ENCODE measurements at places on chromosomes 2 and 18.
A peak's percentile ranks its signal among the peaks of the same experiment; 100 is the strongest.

- H3K4me3 ChIP-seq = no peak overlapping the region
- no peaks in the 10 kb centered on the region for H3K27me3 ChIP-seq
- no peak overlapping the region for H3K27ac ChIP-seq
- no peaks in the 10 kb centered on the region for H3K36me3 ChIP-seq
These were observed 90.8 kb downstream of the EPB41L3 start for GRCh38 chr18:5452943-5453443.

GRCh38 chr2:230411570-230412370 is 4.2 kb upstream of the SP100 start:
- no peak overlapping the region for H3K27ac ChIP-seq
- peaks cover 38% of the 10 kb centered on the region for H3K27me3 ChIP-seq
- peak overlapping the region; percentile 60 for H3K4me3 ChIP-seq
- H3K4me1 ChIP-seq = no peaks in the 10 kb centered on the region

GRCh38 chr2:42345986-42346385 is 15.0 kb downstream of the COX7A2L start:
- H3K27ac ChIP-seq = no peak overlapping the region
- H3K4me3 ChIP-seq = no peak overlapping the region
- H3K36me3 ChIP-seq = no peaks in the 10 kb centered on the region
- DNase-seq = no peak

DNA sequence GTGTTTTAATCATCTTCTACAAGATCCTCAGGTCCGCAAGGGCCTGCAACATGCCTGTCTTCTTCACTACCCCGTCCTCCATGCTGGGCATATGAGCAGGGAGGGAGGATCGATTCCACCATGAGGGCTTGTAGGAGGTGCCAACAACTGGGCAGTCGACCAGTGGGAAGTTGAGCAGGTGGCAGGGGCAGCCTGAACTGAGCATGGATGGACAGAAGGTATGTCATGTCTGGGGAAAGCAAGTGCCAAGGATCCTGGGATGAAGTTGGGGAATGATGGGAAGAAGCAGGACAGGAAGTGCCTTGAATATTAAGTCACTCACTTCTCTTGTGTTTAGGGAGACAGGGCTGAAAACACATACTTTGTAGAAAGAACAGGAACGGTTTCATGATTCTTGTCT is 44.7 kb downstream of the CTIF start:
- no peak overlapping the region for H3K4me3 ChIP-seq
- H3K27ac ChIP-seq = no peak overlapping the region
- peaks cover 15% of the 10 kb centered on the region for H3K4me1 ChIP-seq
- H3K36me3 ChIP-seq = no peaks in the 10 kb centered on the region

GRCh38 chr2:7456762-7457161 is 539.5 kb downstream of the RNF144A start:
- DNase-seq = peak; percentile 47
- no peaks in the 10 kb centered on the region for H3K36me3 ChIP-seq
- H3K27me3 ChIP-seq = no peaks in the 10 kb centered on the region
- H3K4me1 ChIP-seq = peaks cover 9% of the 10 kb centered on the region
- H3K27ac ChIP-seq = no peak overlapping the region

- H3K4me1 ChIP-seq = peaks cover 27% of the 10 kb centered on the region
- no peak for DNase-seq
- H3K4me3 ChIP-seq = no peak overlapping the region
- no peaks in the 10 kb centered on the region for H3K36me3 ChIP-seq
- H3K27me3 ChIP-seq = no peaks in the 10 kb centered on the region
These were observed 74.1 kb upstream of the MCFD2 start for GRCh38 chr2:46989491-46990230.

- no peak overlapping the region for H3K4me3 ChIP-seq
- no peak overlapping the region for H3K27ac ChIP-seq
- H3K36me3 ChIP-seq = no peaks in the 10 kb centered on the region
These were observed 597 bp upstream of the TEKT4 start for GRCh38 chr2:94870440-94871225.

DNA sequence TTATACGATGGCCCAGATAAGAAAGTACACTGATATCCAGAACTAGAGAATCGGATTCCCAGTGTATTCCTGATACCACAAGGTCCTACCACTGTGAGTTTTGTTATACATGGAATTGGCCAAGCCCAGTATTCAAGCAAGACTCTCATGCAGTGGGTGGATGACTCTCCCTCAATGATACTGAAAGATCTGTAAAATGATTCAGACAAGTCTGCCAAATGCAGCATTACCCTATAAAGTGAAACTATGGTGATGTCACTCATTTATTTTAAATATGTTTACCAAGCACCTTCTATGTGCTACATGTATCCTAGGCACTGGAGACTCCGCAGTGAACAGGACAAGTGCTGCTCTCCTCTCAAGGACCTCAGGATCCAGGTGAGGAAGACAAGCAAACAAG is 22.6 kb downstream of the MYO5B start:
- no peak for DNase-seq
- H3K36me3 ChIP-seq = no peaks in the 10 kb centered on the region
- no peak overlapping the region for H3K27ac ChIP-seq
- H3K4me1 ChIP-seq = peaks cover 11% of the 10 kb centered on the region
- H3K4me3 ChIP-seq = no peak overlapping the region

- no peak overlapping the region for H3K4me3 ChIP-seq
- H3K27me3 ChIP-seq = no peaks in the 10 kb centered on the region
- H3K36me3 ChIP-seq = peaks cover under 1% of the 10 kb centered on the region
- no peaks in the 10 kb centered on the region for H3K4me1 ChIP-seq
- no peak overlapping the region for H3K27ac ChIP-seq
These were observed 9.6 kb downstream of the MAT2A start for GRCh38 chr2:85548608-85548900.

- H3K4me3 ChIP-seq = no peak overlapping the region
- no peak overlapping the region for H3K27ac ChIP-seq
- no peak for DNase-seq
These were observed 133.7 kb downstream of the COL6A3 start for GRCh38 chr2:237280229-237280628.

GRCh38 chr2:181934694-181935093 is 43.2 kb downstream of the ITPRID2 start:
- H3K27ac ChIP-seq = no peak overlapping the region
- no peaks in the 10 kb centered on the region for H3K27me3 ChIP-seq
- no peak overlapping the region for H3K4me3 ChIP-seq
- no peaks in the 10 kb centered on the region for H3K36me3 ChIP-seq

GRCh38 chr2:121650315-121650930 is 1.2 kb upstream of the CLASP1 start:
- DNase-seq = peak; percentile 44
- H3K27ac ChIP-seq = peak overlapping the region; percentile 95
- peaks cover 18% of the 10 kb centered on the region for H3K4me1 ChIP-seq
- no peaks in the 10 kb centered on the region for H3K27me3 ChIP-seq

- no peaks in the 10 kb centered on the region for H3K27me3 ChIP-seq
- DNase-seq = no peak
- H3K4me3 ChIP-seq = no peak overlapping the region
- H3K27ac ChIP-seq = no peak overlapping the region
- no peaks in the 10 kb centered on the region for H3K4me1 ChIP-seq
These were observed 304.7 kb upstream of the HNMT start for GRCh38 chr2:137659616-137660015.

GRCh38 chr18:3454365-3455089 is 4.6 kb downstream of the TGIF1 start:
- no peaks in the 10 kb centered on the region for H3K27me3 ChIP-seq
- H3K27ac ChIP-seq = peak overlapping the region; percentile 93
- H3K4me1 ChIP-seq = peaks cover 42% of the 10 kb centered on the region
- peak overlapping the region; percentile 81 for H3K4me3 ChIP-seq

GRCh38 chr2:233037078-233037477 is 4.6 kb downstream of the NEU2 start:
- DNase-seq = no peak
- H3K4me1 ChIP-seq = peaks cover 1% of the 10 kb centered on the region
- no peak overlapping the region for H3K4me3 ChIP-seq
- no peaks in the 10 kb centered on the region for H3K27me3 ChIP-seq
- no peak overlapping the region for H3K27ac ChIP-seq
- H3K36me3 ChIP-seq = no peaks in the 10 kb centered on the region

- no peak for DNase-seq
- no peak overlapping the region for H3K4me3 ChIP-seq
- H3K27me3 ChIP-seq = no peaks in the 10 kb centered on the region
These were observed 655 bp downstream of the NOSTRIN start for GRCh38 chr2:168802859-168803725.

DNA sequence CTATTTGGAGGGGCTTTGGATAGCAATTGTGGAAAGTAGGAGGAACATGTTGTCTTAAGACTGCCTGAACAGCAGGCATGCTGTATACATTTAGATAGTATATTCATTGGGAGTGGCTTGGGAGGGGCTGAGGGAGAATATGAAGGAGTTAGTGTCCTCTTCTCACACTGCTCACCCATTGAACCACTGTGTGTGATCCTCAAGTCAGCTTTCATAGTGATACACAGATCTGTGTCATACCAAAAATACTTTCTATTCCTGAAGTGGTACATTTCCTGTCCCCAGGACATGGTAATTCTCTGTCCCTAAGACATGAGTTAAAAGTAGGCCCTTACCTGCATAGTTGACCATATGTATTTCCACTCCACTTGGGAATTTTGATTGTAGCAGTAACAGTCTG is 9.6 kb downstream of the NEMP2 start:
- H3K36me3 ChIP-seq = no peaks in the 10 kb centered on the region
- no peaks in the 10 kb centered on the region for H3K27me3 ChIP-seq
- H3K27ac ChIP-seq = no peak overlapping the region
- H3K4me3 ChIP-seq = no peak overlapping the region
- DNase-seq = no peak

GRCh38 chr2:231015478-231015877 is 19.6 kb downstream of the SPATA3 start:
- DNase-seq = no peak
- H3K4me1 ChIP-seq = no peaks in the 10 kb centered on the region
- no peaks in the 10 kb centered on the region for H3K27me3 ChIP-seq
- no peak overlapping the region for H3K27ac ChIP-seq
- H3K4me3 ChIP-seq = no peak overlapping the region
- no peaks in the 10 kb centered on the region for H3K36me3 ChIP-seq

DNA sequence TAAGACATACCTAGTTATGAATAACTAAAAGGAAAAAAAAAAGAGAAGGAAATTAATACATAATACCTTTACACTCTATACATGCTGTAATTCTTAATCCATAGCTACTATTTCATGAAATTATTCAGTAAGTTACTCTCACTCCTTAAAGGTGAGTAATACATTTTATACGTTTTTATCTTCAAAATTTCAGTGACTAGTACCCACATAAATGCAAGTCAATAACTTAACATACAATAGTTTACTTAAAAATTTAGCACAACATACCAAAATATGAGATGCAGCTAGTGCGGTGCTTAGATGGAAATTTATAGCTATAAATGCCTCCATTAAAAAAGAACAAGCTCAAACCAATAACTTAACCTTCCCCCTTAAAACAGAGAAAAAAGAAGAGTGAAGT is 36.0 kb upstream of the DTNB start:
- H3K27me3 ChIP-seq = no peaks in the 10 kb centered on the region
- peaks cover 9% of the 10 kb centered on the region for H3K4me1 ChIP-seq
- H3K36me3 ChIP-seq = no peaks in the 10 kb centered on the region
- no peak overlapping the region for H3K4me3 ChIP-seq
- no peak overlapping the region for H3K27ac ChIP-seq

DNA sequence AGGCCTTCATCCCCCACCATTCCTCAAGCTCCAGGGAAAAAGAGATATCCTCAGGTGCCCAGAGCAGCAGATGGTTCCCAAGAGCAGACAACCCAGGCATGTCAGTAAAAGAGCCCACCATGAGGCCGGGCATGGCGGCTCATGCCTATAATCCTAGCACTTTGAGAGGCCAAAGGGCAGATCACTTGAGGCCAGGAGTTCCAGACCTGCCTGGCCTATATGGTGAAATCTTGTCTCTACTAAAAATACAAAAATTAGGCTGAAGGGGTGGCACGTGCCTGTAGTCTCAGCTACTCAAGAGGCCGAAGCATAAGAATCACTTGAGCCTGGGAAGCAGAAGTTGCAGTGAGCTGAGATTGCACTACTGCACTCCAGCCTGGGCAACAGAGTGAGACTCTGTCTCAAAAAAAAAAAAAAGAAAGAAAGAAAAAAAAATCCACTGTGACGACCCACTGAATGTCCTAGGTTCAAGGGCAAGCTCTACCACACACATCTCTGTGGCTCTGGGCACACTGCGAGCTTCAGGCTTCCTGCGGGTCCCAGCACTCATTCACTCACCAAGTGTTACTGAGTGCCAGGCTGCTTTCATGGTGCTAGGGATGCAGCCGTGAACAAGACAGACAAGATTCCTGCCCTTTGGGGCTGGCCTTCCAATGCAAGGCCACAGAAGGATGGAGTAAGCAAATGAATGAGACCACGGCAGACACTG is 6.5 kb upstream of the DUSP2 start:
- peaks cover 24% of the 10 kb centered on the region for H3K4me1 ChIP-seq
- H3K36me3 ChIP-seq = no peaks in the 10 kb centered on the region
- no peak overlapping the region for H3K27ac ChIP-seq
- no peak overlapping the region for H3K4me3 ChIP-seq
- H3K27me3 ChIP-seq = peaks cover 7% of the 10 kb centered on the region
- no peak for DNase-seq

- no peaks in the 10 kb centered on the region for H3K27me3 ChIP-seq
- no peaks in the 10 kb centered on the region for H3K4me1 ChIP-seq
- no peak overlapping the region for H3K27ac ChIP-seq
- no peak overlapping the region for H3K4me3 ChIP-seq
These were observed 22.4 kb upstream of the SLC1A4 start for GRCh38 chr2:64966839-64967238.

GRCh38 chr2:20080428-20080827 is 29.0 kb upstream of the LAPTM4A start:
- peak; percentile 45 for DNase-seq
- no peaks in the 10 kb centered on the region for H3K36me3 ChIP-seq

GRCh38 chr2:78351208-78351607 is 674.3 kb upstream of the REG3G start:
- H3K27me3 ChIP-seq = no peaks in the 10 kb centered on the region
- peak; percentile 4 for DNase-seq
- H3K27ac ChIP-seq = no peak overlapping the region

DNA sequence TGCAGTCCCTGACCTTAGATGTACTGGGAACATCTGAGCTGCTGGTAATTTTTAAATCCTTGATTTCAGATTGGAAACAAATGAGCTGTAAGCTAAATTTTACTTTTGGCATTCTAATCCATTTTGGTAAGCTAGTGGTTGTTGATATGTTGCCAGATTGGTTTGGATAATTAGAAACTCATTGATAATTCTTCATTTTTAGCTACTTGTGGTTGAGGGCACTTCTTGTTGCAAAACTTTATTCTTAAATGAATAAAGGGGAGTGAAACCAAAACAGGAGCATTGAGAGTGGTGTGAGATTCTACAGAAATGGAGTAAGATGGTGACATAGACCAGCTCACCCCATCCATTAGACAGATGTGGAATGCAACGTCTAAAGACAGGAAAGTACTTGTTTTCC is 64.5 kb downstream of the ITGB1BP1 start:
- DNase-seq = no peak
- no peak overlapping the region for H3K27ac ChIP-seq
- no peaks in the 10 kb centered on the region for H3K27me3 ChIP-seq
- H3K4me1 ChIP-seq = peaks cover 15% of the 10 kb centered on the region

DNA sequence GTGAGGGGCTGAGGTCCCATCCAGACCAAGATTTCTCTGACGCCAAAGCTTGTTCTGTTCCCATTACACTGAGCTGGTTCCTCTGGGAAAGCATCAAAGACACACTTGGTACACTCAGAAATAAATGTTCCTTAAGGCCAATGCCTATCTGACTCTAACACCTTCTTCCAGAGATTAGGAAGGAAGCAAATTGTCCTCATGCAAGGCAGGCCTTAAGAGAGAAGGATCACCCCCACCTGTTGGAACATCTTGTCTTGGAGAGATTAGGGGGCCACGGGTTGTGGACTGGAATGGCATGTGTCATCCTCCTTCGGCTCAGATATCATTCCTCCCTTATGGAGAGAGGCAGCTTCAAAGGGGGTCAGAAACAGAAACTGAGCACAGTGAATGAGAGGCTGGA is 100.2 kb downstream of the ANKRD44 start:
- no peak overlapping the region for H3K4me3 ChIP-seq
- no peak overlapping the region for H3K27ac ChIP-seq
- H3K36me3 ChIP-seq = no peaks in the 10 kb centered on the region
- H3K27me3 ChIP-seq = no peaks in the 10 kb centered on the region

Data from neural progenitor cell (in vitro differentiated cells).